ENCODE measurements at places on chromosomes 1 and 21.

GRCh38 chr1:201126832-201127754 is at the start of gene ASCL5:
Gene ASCL5 (minus strand): TSS chr1:201127184. CDS start chr1:201115372, 11,812 bp downstream.
- no peak for DNase-seq

DNA sequence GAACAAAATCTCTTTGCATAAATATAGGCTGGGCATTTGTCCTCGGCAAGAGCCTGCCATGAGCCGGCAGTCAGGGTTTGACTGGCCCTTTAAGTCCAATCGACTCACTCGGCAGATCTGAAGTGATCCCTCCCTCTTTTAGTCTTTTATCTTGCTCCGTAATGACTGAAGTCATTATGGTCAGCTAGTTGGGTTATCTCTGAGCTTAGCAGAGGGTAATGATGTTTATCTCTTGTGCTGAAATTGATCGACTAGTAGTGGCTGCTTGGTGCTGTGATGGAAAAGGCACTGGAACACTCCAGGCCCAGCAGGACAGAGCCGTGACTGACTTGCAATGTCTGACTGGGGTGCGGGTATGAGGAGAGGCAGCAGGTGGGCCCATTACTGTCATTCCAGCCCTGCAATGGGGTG is 468 bp upstream of the ABCA4 start:
- DNase-seq = no peak

- no peak for DNase-seq
These were observed 133.6 kb downstream of the DPYD start for GRCh38 chr1:97787231-97787630.

- no peak for DNase-seq
These were observed 23.2 kb downstream of the SGIP1 start for GRCh38 chr1:66557157-66557556.

DNA sequence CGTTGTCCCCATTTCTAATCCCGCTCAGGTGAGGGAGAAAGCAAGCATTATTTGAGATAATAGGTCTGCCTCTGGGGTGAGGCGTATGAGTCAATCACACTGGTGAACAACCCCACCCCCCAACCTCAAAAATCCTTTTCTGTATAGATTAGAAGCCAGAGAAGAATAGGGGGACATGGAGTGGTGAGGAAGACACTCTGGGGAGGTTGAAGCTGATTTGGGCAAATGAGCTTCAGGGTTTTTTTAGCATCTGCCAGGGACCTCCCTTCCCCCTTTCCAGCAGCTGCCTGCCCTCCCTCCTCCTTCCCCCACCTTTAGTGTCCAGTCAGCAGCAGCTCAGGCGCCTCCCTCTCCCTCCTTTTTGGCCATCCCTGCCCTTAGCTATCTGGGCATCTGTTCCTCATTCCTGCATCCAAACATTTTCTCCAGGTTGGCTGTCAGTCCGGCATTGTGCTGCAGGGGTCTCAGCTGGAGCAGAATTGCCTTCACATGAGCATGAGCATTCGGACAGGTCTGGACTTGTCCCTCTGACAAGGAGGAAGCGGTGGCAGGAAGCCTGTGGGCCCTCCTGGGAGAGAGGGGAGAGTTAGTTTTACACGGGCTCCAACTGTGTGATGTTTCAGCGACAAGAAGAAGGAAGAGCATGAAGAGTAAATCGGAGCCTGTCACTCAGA is 30.8 kb upstream of the PTGFRN start:
- no peak for DNase-seq

DNA sequence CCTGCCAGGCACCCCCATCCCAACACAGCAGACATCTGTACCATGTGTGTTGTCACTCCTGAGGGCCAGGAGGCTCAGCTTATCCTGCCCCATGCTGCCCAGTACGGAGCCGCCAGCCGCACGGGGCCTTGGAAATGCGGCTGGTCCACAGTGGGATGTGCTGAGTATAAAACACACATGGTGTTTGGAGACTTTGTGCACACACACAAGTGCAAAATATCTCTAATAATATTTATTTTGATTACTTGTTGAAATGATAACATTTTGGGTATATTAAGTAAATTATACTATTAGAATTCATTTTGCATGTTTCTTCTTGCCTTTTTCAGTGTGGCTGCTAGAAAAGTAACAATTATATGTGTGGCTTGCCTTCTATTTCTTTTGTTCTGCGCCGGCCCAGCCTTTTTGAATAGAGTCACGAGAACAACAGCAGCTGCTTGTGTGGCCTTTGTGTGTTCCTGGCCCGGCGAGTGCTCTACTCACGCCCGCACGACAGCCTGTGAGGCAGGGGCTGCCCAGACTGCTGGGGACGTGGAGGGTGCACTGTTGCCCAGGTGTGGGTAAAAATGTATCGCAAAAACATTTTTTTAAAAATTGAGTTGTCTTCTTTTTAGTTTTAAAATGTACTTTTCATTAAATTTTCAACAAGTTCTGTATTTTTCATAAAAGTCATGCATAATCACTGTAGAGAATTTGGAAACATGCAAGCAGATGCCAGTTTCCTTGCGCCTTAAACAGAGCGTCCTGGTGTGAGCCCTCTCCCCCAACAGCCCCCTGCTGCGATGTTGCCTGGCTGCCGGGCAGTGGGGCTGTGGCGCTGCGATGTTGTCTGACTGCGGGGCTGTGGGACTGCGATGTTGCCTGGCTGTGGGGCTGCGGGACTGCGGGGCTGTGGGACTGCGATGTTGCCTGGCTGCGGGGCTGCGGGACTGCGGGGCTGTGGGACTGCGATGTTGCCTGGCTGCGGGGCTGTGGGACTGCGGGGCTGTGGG is 35.5 kb downstream of the COQ8A start:
- DNase-seq = no peak

GRCh38 chr1:96338622-96339021 is 383.0 kb upstream of the PTBP2 start:
- no peak for DNase-seq

- DNase-seq = no peak
These were observed 16.6 kb upstream of the ZRANB2 start for GRCh38 chr1:71097428-71097827.

DNA sequence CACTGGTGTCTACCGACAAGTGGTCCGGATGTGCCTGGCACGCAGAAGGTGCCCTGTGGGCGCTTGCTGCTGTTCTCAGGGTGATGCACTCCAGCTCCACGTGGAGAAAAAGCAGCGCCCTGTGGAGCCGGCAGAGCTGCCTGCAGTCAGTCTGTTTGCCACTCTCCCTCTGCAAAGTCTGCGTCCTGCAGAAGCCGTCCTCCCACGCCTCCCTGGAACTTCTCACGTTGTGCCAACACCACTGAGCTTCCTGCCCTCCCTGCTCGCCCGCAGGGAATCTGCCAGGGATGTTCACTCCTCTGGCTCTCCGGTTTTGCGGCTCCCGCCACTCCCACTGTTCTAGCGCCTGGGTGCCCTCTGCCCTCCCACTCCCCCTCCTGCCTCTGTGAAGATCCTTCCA is 19.8 kb upstream of the UBXN10 start:
- DNase-seq = no peak

DNA sequence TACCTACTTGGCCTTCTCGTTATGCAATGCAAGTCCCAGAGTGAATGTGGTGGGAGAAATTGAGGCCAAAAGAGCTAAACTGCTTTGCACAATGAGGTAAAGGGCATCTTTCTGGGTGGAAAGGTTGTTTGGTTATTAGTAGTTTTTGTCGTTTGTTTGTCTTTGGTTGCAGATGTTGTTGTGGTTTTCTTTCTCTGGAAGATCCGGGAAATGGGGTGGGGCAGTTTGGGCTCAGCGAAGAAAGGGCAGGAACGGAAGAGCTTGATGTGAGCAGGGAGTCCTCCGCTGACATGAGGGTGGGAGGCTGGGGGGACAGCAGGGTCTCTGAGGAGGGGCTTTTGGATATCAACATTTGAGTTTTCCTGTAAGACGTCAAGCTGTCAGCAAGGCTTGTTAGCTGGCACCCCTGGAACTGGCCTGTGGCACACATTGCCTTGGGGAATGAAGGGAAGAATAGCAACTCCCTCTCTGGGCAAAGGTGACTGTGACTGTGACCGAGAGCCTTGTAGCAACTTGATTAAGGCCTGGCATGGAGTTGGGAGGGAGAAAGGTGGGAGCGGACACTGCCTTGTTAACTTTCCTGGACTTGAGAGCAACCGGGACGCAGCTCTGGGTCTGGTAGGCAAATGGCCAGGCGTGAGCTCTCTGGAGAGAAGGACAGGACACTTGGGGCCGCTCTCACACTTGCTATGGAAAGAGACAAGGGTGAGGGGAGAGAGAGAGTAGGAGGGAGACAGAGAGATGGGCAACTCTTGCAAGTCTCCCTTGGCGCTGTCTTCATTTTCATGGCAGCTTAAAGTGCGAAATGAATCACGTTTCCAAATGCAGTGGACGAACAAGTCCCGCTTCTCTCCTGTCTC is 15.4 kb upstream of the OPRD1 start:
- no peak for DNase-seq

- DNase-seq = no peak
These were observed 218.5 kb downstream of the PBX1 start for GRCh38 chr1:164777518-164777917.

GRCh38 chr1:11558276-11558675 is 79.3 kb downstream of the DISP3 start:
- DNase-seq = no peak

DNA sequence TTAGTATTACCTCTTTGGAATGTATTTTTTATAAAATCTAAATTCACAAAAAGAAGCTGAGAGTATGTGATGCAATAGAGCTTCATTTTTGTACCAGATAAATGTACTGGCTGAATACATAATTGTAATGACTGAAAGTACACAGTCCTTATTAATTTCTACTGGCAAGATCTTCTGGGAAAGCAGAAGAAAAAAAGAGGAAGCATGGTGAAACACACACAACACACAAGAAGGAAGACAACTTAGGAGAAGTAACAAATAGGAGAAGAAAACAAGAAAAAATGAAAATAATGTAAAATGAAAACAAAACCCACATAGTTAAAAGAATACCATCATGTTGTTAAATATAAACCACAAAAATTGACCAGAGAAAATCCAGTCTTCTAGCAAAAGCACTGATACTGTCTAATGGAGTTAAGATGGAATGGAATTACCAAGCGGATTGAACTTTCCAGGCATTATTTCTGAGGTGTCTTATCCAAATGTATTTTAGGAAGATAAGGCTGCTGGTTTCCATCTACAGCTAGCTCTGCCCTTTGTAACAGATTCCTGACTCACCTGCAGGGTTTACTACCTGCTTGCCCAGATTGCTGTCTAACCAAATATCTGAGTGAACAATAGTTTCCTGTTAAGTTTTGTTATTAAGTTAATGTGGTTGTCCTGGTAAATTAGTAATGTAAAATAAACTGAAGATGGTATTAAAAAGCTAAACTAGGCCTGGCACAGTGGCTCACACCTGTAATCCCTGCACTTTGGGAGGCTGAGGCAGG is 4.5 kb upstream of the COP1 start:
- no peak for DNase-seq

DNA sequence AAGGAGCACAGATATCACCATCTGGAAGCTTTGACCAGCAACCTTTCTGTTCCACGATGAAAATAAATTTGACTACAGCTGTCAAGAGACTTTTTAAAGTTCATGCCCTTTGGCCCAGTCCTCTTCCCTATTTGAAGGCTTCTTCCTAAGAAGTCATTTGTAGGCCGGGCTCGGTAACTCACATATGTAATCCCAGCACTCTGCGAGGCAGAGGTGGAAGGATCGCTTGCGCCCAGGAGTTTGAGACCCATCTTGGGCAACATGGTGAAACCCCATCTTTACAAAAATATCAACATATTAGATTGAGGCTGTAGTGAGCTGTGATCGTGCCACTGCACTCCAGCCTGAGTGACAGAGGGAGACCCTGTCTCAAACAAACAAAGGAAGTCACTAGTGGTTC is 58.3 kb upstream of the IFFO2 start:
- no peak for DNase-seq

DNA sequence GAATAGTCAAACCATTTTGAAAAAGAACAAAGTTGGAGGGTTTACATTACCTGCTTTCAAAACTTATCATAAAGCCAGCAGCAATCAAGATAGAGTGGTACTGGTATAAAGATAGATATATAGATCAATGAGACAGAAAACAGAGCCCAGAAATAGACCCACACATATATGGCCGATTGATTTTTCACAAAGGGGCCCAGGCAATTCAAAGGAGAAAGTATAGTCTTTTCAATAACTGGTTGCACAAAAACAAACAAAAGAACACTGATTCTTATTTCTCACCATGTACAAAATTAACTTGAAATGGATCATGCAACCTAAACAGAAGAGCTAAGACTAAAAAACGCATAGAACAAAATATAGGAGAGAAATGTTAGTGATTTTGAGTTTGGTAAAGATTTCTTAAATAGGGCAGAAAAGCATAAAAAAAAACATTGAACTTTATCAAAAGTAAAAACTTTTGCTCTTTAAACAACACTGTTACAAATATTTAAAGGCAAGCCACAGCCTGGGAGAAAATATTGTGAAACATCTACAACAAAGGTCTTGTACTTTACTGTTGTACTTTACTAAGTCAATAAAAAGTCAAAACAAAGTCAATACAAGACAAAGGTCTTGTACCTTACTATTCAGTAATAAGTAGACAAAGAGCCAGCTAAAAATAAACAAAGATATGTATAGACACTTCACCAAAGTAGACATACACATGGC is 50.2 kb downstream of the ST3GAL3 start:
- no peak for DNase-seq

GRCh38 chr1:36148821-36149236 is 457 bp downstream of the TRAPPC3 start:
- DNase-seq = no peak

DNA sequence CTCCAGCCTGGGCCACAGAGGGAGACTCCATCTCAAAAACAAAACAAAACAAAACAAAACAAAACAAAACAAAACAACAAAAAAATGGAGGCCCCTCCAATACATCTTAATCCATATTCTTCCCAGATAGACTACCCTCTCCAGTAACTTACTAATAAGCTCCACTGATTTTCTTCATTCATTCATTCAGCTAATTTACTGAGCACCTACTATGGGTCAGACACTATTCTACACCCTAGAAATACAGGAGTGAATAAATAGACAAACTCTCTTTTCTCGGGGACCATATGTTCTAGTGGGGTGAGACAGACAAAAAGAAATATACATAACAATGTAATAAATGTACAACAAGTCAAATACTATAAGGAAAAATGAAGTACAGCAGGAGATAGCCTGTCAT is 7.8 kb upstream of the CDC20 start:
- DNase-seq = no peak

DNA sequence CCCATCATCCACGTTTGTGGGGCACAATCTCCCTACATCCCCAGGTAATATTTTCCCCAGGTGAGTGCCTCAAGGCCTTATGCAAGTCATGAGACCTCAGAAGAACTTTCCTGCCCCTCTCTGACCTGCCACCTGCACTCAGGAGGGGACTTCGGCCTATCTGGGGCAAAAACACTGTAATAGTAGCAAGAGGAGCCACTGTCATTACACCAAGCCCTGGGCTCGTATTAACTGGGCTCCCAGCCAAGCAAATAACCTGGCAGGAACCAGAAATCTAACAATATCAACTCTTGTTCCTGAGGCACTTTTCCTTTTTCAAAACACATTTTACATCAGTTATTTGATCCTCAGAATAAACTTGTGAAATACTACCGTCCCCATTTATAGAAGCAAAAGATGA is 30.9 kb downstream of the LAMB3 start:
- no peak for DNase-seq

- no peak for DNase-seq
These were observed 1720.2 kb downstream of the MRPL39 start for GRCh38 chr21:23886828-23887724.

GRCh38 chr1:230282157-230282556 is 144.0 kb downstream of the PGBD5 start:
- no peak for DNase-seq

- DNase-seq = no peak
These were observed 115.8 kb upstream of the ZRANB2 start for GRCh38 chr1:71196685-71197084.

Data from activated CD4-positive, alpha-beta T cell treated with anti-CD3 and anti-CD28 coated beads, Interleukin-2, amount 50 U/mL, for 24 hours (primary cell).